GM06990 (cell line): ENCODE measurements at places on chromosomes 11 and 22.

DNA sequence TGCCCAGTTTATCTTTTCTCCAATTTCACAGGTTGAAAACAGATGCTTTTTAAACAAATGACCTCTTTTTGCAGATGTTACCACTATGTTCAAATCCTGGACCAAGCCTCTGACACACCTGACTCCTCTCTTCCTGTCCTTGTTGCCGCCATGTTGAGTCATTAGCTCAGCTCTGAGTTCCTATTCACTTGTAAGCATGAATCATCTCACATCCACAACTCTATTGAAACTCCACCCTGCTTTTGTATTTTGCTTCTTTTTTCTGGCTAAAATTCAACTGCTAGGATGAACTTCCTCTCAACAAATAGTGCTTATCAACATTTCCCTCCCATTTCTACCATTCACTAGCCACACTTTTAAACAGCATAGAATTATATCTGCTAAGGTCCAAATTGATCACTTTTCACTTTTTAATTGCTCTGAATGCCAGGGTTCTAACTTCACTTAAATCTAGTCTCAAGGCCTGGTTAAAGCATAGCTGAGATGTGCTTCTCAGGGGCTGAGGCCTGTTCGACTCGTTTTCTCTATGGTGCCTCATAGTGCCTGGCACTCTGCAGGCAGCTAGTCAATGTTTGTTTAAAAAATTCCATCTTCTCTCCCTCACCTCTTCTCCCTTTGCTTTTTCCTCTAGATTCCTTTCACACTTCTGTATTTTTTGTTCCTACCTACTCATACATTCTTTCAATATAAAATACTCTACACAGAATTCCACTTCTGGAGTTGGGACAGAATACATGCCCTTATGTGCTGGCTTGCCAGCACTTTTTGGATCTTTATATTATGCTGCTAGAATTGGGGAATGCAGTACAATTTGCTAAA, 3.9 kb downstream of the JOSD1 start:
- no peak for DNase-seq

GRCh38 chr22:37677493-37677974, 2.1 kb downstream of the LGALS1 start:
- DNase-seq = no peak

DNA sequence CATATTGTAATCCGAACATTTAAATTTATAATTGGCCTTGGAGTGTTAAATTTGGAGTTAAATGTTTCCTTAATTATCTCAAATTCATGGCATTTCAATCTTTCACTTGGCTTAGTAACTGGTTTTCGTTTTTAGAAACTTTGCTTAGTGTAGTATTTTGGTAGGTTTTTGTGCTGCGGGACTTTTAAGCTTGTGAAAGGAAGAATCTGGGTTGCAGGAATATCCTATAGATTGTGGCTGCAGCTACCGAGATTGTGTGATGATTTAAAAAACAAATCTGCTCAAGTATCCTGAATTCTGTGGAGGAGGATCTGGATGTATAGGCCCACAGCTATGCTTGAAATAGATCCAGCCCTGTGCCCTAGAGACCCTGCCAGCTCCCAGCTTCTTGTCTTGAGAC, 27.1 kb downstream of the OSBP2 start:
- no peak for DNase-seq

- DNase-seq = no peak
These were observed 33.5 kb upstream of the RASL10A start for GRCh38 chr22:29348956-29349355.

DNA sequence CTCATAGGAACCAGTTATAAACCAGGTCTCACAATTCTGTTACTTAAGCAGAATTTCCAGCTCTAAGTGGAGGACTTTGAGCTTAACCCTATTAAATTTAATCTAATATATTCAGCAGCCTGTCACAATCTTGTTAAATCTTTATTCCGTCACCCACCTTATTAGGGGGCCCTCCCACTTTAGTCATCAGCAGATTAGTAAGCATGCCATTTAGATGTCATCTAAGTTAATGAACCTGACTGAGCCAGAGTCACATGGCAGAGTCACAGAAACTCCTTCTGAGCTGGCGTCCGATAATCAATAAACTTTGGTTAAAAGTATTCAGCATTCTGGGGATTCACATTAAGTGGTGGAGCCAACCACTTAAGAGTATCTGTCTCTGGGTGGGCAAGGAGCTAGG, 35.1 kb downstream of the TTC12 start:
- DNase-seq = no peak

- DNase-seq = no peak
These were observed 251.0 kb upstream of the UBASH3B start for GRCh38 chr11:122404571-122404970.

DNA sequence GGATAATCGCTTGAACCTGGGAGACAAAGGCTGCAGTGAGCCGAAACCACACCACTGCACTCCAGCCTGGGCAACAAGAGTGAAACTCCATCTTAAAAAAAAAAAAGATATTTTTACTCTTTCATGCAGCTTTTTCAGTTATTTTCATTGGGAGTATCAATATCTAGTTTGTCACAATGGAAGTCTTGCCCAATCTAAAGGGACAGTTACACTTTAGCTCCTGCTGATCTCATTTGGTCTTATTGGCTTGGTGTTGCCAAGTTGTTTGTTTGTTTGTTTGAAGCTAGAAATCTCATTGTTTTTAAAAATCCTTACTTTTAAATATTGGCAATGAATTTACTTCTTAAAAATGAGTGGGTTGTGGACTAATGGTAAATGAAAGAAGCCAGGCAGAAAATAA, 24.7 kb downstream of the CEP295 start:
- no peak for DNase-seq

DNA sequence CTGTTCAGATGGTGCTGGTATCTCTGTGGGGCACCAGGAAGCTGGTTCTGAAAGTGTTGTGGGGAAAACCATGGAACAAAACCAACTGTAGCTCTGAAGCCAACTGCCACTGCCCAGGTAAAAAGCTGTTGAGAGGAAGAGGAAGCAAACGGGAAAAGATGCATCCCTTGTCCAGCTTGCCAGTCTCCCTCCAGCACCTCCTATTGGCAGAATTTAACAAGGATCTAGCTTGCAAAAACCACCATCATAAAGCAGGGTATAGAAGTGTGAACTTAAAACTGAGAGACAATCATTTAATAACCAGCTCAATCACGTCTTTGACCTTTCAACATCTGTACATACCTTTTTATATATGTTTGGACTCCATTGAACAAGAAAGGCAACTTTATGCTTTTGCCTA, 4.5 kb downstream of the PATE1 start:
- DNase-seq = no peak

- no peak for DNase-seq
These were observed 89.6 kb downstream of the CSNK2A3 start for GRCh38 chr11:11263238-11264005.

GRCh38 chr22:37659897-37660708, 1.6 kb downstream of the PDXP start:
- no peak for DNase-seq

- no peak for DNase-seq
These were observed 1.6 kb downstream of the NADSYN1 start for GRCh38 chr11:71454470-71455113.

DNA sequence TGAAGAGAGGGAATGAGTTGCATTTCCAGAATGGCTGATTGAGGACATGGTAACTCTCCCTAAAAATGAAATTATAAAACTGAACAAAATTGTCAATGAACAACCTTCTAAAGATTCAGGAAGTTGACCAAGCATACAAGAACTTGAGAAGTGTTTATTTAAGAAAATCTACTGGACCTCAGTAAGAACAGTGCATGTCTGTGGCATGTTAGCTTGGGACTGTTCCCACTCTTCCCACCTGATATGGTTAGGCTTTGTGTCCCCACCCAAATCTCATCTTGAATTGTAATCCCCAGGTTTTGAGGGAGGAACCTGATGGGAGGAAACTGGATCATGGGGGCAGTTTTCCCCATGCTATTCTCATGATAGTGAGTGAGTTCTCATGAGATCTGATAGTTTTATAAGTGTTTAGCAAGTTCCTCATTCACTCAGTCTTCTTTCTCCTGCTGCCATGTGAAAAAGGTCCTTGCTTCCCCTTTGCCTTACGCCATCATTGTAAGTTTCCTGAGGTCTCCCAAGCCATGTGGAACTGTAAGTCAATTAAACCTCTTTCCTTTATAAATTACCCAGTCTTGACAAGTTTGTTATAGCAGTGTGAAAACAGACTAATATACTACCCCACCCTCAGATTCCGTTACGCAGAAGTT, 15.4 kb downstream of the MS4A13 start:
- no peak for DNase-seq

DNA sequence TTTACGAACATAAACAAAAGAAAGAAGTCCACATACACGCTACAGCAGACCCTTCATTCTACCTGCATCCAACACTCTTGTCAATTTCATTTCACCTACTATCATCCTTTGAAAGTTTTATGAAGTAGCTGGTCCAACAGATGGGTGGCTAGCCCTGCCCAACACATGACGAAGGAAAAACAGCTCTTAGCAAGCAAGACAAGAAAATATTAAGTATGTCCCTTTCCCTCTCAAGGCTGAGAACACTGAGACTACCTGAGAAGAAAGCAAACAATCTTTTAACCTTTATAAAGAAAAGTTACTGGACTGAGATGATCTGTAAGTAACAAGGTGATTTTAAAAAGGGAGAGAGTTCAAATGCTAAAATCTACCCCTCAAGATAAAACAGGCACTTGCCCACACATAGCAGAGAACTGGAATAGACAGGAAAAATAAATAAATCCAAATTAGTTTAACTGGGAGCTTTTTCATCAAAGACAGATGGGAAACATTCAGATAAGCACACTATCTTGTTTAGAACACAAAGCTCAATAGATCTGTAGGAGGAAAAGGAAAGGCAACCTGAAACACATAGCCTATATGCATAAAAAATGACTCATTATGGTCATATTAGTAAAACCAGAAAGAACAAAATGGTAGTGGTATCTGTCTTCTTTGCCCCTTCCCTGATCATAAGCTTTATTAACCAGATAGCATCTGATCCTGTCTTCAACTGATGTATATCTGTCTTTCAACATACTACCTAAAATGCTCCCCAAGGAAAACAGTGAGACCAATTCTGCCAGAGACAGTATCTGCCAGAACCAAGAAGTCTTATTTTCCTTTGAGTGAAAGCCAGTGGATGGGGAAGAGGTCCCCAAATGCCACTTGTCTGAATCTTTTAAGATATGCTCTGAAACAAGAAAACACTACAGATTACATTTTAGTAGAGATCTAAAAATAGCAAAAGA, 104.3 kb downstream of the MRTFA start:
- DNase-seq = no peak

- no peak for DNase-seq
These were observed 206.5 kb downstream of the NAV2 start for GRCh38 chr11:19919050-19919561.

- no peak for DNase-seq
These were observed 933.5 kb downstream of the BRD1 start for GRCh38 chr22:48894064-48894671.

DNA sequence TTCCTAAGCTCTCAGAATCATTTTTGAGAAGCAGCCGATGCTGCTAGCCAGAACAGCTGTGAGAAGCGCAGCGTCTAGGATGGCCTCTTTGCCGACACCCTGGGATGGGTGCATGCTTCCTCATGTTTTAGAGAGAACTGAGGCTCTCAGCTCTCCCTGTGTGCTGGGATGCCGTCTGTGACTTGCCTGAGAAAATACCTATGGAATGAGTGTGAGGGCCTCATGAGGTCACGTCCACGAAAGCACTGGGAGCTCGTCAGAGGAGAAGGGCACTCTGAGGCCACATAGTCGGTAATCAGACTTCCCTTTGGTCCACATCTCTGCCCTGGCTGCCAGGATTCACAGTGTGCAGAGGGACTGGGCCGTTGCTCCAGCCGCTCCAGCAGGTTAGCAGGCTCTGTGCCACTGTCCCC, 54.7 kb downstream of the MICAL3 start:
- DNase-seq = no peak

GRCh38 chr11:47355283-47356128, 3.0 kb upstream of the MYBPC3 start:
- DNase-seq = no peak

DNA sequence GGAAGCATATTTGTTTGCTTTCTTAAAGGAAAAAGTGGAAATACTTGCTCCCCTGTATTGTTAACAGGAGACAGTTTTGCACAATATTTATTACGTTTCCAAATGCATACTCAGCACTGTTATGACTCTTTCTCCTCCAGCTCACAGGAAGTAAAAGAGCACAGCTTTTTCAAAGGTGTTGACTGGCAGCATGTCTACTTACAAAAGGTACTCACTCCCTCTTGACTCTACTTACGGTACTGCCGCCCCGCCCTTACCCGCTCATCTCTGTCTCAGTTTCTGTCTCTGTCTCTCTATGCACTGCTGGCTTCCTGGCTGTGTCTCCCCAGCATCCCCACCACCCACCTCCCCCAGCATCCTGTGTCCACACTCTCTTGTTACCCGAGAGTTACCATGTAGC, 32.2 kb upstream of the MYO18B start:
- no peak for DNase-seq

GRCh38 chr11:32366666-32367065, 68.7 kb downstream of the WT1 start:
- DNase-seq = no peak

DNA sequence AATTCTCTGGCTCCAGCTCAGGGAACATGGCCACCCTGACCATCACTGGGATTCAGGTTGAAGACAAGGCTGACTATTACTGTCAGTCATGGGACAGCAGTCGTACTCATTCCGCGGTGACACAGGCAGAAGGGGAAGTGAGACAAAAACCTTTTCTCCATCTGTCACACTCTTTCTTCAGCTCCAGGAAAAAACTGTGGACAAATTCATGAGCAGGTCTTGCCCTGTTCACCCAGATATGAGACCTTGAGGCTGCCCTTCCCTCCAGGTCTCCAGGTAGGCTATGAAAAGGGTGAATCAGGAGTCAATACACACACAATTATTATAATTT, 39.4 kb upstream of the GGTLC2 start:
- no peak for DNase-seq

DNA sequence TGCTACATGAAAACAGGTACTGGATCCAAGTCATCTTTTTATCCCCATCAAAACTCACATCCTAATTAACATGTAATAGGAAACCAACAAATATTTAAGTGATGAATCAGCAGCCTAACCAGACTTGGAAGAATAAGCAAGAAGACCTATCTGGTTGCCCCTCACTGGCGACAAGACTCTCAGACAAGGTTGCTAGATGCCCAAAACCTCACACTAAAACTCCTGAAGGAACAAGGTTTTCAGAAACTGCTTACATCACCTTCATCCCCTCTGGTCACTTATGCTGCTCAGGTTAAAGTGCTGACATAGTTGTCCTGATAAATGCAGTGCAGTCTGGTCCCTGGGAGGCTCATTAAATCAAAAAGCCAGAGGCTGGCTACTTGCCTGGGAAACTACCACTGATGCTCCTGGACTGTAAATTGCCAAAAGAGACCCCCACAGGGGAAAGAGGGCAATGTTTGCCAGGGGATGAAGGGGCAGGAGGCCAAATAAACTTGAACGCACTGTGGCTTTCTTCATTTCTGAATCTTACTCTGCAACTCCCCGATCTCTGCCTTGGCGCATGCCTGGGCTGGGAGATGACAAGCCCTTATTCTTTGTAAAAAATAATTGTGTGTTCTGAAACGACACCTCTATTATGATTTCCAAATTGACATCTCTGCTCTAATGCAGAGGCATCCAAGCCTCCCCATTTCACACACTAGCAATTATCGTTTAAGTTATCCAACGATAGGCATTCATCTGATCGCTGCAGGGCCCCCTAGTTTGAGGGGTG, 72.7 kb downstream of the AMBRA1 start:
- no peak for DNase-seq
